ENCODE measurements at places on chromosomes 7 and 10. TPM values are rescaled to one million over a fixed set of nuclear protein-coding genes. Genes with fewer than 3 reads are reported as not detected.

- no peaks in the 10 kb centered on the region for H3K27me3 ChIP-seq
- H3K4me1 ChIP-seq = peaks cover 6% of the 10 kb centered on the region
- peak; percentile 65 for DNase-seq
- peak within 1 kb of the TSS; percentile 1 for H3K27ac ChIP-seq
- peak within 1 kb of the TSS; percentile 77 for H3K4me3 ChIP-seq
These were observed at the start of gene MACROH2A2 for GRCh38 chr10:70052462-70053217. MACROH2A2 (plus strand) TSS chr10:70052846; CDS start chr10:70075659, 22,813 bp downstream.

DNA sequence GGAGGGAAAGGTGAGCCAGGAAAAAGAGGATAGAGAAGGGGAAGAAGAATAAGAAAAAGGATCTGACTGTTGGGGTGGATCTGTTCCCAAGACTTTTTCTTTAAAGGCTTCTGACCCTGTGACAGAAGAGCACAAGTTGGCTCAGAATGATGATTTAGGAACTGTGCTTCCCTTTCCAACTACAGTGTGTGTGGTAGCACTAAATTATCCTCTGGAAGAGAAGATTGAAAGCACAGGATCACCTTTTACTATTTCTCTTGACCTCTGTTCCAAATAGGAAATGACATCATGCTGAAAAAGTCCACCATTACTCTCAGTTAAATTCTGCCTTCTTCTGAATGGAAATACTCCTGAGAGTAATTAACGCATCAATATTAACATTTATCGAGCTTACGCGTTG lies 47.2 kb downstream of the VAX1 start:
- H3K4me1 ChIP-seq = no peaks in the 10 kb centered on the region
- no peak overlapping the region for H3K27ac ChIP-seq
- H3K27me3 ChIP-seq = no peaks in the 10 kb centered on the region

GRCh38 chr10:70250961-70251680 lies 17.9 kb upstream of the PPA1 start:
- no peak overlapping the region for H3K27ac ChIP-seq
- H3K36me3 ChIP-seq = no peaks in the 10 kb centered on the region
- no peak for DNase-seq
- no peak overlapping the region for H3K4me3 ChIP-seq
- peaks cover 5% of the 10 kb centered on the region for H3K4me1 ChIP-seq

DNA sequence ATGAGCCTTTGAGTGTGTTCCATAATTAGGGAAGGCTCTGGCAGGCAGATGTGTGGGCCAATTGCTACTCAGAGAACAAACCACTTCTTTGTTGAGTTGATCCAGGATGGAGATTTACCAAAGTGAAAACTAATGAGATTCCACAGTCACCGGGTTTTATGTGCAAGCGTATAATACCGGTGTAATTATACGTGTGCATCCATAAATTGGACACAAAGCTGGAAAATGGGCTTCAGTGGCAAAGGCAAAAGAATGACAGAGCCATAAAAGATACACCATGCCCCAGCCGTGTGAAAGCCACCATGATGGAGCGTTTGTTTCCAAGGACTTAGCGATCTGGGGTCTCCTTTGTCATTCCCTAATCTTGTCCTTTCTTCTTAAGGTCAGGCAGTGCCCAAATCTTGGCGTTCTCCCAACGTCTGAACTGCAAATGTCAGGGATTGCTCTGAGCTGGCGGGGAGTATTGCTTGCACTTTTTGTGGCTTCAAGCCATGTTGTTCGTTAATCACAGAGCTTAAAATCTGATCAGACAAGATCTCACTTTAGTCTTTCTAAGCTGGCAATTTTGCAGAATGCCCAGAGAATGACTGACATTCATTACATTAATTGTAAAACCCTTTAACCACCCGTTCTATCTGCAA lies 70.1 kb downstream of the NPTX2 start:
- H3K36me3 ChIP-seq = no peaks in the 10 kb centered on the region
- no peaks in the 10 kb centered on the region for H3K27me3 ChIP-seq
- H3K4me3 ChIP-seq = no peak overlapping the region

GRCh38 chr7:8017423-8017822 lies 48.8 kb downstream of the GLCCI1 start:
- H3K27ac ChIP-seq = no peak overlapping the region
- H3K27me3 ChIP-seq = no peaks in the 10 kb centered on the region
- H3K4me3 ChIP-seq = no peak overlapping the region
- H3K36me3 ChIP-seq = no peaks in the 10 kb centered on the region
- DNase-seq = no peak

GRCh38 chr7:88357781-88358525 lies 51.3 kb upstream of the STEAP4 start:
- no peaks in the 10 kb centered on the region for H3K36me3 ChIP-seq
- H3K27ac ChIP-seq = no peak overlapping the region
- H3K27me3 ChIP-seq = no peaks in the 10 kb centered on the region
- H3K4me3 ChIP-seq = no peak overlapping the region

DNA sequence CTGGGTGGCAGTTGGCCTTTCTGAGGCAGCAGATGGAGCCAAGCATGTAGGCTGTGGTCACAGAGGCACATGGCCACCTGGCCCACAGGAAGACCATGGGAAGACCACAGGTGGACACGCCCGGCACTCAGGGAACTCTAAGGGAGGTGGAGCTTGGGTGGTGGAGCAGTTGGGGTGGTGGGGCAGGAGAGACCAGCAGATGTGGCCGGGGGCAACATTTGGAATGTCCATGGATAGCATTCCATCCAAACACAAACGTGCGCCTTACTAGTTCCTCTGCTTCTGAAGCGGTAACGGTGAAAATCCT lies 290.9 kb downstream of the PTPRN2 start:
- DNase-seq = no peak
- no peak overlapping the region for H3K4me3 ChIP-seq
- H3K4me1 ChIP-seq = no peaks in the 10 kb centered on the region
- H3K27ac ChIP-seq = no peak overlapping the region

GRCh38 chr7:72925546-72926120 lies 738 bp downstream of the POM121 start:
- DNase-seq = no peak
- peaks cover 7% of the 10 kb centered on the region for H3K4me1 ChIP-seq
- no peaks in the 10 kb centered on the region for H3K36me3 ChIP-seq
- H3K27me3 ChIP-seq = no peaks in the 10 kb centered on the region

GRCh38 chr7:138618933-138619332 lies 82.2 kb downstream of the SVOPL start:
- no peak overlapping the region for H3K4me3 ChIP-seq
- DNase-seq = no peak
- no peaks in the 10 kb centered on the region for H3K4me1 ChIP-seq

DNA sequence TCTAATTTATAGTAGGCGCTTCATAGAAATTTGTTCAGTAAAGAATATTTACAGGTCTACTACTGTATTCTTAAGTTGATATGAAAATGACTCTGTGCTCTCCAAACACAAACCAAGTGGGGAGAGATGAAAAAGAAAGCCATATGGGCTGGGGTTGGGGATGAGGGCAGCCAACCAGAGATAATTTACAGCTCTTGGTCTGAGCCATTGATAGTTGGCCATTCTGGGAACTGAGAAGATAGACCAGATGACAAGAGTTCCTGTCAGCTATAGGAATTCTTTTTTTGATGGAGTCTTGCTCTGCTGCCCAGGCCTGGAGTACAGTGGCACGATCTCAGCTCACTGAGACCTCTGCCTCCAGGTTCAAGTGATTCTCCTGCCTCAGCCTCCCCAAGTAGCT lies 57.4 kb downstream of the LAMB4 start:
- no peak overlapping the region for H3K4me3 ChIP-seq
- H3K36me3 ChIP-seq = no peaks in the 10 kb centered on the region
- H3K4me1 ChIP-seq = no peaks in the 10 kb centered on the region
- no peak for DNase-seq
- H3K27me3 ChIP-seq = no peaks in the 10 kb centered on the region

DNA sequence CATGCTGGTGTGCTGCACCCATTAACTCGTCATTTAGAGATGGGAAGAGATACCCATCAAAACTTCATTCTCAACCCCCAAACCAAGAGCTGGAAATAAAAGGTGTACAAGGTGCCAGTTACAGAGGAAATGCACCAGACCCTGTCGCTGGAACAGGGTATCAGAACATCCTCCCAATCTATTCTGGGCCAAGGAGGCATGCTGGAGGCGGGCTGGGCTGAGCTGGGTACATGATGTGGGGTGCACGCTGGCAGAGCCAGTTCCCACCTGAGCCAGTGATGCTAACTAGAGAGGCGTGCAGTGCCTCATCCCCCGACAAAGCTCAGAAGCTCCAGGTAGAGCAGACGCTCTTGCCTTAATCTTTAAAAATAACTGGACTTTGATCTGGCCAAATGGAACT lies 70.1 kb downstream of the NPSR1 start:
- H3K4me1 ChIP-seq = no peaks in the 10 kb centered on the region
- no peak overlapping the region for H3K27ac ChIP-seq
- H3K4me3 ChIP-seq = no peak overlapping the region
- H3K36me3 ChIP-seq = no peaks in the 10 kb centered on the region
- DNase-seq = no peak

DNA sequence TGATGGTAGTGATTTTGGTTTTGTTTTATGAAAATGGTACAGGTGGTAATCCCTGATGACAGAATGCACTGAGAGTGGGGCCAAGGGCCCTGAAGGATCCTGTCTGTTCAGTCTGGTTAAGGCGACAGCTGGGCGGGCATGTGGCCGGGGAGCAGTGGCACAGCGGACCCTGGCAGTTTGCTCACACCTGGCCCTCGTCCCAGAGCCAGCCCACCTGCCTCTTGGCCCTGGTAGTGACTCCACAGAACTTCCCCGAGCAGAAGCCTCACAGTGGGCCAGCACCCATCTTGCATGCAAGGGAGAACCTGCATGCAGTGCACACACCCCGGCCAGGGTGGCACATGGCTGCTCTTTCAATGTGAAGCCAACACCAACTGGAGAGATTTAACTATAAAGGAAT lies 82.8 kb downstream of the ALOX5 start:
- H3K4me1 ChIP-seq = no peaks in the 10 kb centered on the region
- no peak for DNase-seq
- H3K4me3 ChIP-seq = no peak overlapping the region
- H3K36me3 ChIP-seq = no peaks in the 10 kb centered on the region
- H3K27me3 ChIP-seq = no peaks in the 10 kb centered on the region

FAM25C gene
- not detected for total RNA-seq

PPP1R17 gene
- not detected for total RNA-seq

CHCHD3 gene
- total RNA-seq = 45.2 TPM

MACROH2A2 gene
- 19.3 TPM for total RNA-seq

Measured in ovary (tissue), 10 donors.